ENCODE measurements at places on chromosomes 5 and 9.

DNA sequence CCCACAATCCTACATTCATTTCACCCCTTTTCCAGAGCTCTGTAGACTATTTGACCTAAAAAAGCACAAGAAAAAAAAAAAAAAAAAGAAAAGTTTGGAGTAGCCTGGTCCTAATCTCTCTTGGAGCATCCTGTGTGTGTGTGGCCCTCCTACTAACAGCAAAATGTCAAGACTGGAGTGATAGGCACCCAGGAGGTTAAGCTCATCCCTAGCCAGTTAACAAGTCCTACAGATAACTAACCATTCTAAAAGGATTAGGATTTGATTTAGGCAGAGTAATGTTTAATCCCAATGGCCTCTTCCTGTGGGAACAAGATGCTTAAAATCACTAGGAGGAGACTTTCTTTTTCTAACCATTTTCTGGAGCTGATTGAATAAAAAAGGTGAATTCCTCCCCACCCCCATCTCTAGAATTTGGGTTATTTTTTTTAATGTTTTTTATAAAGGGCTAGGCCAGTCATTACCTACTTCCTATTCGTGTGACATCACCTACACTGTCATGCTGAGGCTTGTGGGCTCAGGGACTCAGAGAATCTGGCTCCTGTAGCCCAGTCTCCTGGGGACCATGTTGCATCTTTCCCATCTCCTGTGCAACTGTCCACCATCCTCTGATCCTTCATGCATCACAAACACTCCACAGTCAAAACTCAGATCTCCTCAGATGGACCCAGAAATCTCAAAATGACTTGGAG lies 43.2 kb upstream of the NR3C1 start:
- no peak for DNase-seq

GRCh38 chr9:134922932-134923240 lies 5.2 kb upstream of the FCN1 start:
- peak; percentile 6 for DNase-seq

DNA sequence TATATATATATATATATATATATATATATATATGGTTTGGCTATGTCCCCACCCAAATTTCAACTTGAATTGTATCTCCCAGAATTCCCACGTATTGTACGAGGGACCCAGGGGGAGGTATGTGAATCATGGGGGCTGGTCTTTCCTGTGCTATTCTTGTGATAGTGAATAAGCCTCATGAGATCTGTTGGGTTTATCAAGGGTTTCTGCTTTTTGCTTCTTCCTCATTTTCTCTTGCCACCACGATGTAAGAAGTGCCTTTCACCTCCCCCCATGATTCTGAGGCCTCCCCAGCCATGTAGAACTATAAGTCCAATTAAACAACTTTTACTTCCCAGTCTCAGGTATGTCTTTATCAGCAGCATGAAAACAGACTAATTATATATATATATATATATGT lies 52.3 kb upstream of the ADAMTS2 start:
- DNase-seq: no peak

DNA sequence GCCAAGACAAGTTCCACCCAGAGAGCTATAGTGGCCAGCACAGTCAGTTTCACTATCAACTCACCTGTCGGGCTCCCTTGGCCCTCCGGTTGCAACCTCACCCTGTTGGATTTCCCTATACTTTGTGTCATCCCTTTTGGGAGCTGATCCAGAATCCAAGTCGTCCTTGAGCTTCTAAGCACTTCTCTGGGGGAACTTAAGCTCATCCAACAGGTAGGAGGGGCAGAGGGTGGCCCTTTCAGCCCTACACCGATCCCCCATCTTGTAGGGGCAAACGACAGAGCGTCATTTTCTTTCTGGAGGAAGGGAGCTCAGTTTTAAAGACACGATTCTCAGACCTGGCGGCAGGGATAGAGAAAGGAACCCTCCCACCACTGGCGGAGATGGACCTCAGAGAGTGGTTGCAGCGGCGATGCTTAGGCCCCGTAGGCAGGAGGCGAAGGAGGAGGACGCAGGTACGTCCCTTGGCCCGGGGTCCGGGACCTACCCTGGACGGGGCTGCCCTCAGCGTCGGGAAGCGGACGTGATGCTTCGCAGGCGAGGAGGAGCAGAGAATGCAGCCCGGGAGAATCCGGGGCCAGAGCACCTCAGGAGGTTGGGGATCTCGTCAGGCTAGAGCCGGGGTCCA lies 519 bp downstream of the ZER1 start:
- no peak for DNase-seq

- DNase-seq: peak; percentile 58
Observed at GRCh38 chr9:105842023-105842644, 147.8 kb downstream of the TMEM38B start.

- no peak for DNase-seq
Observed at GRCh38 chr5:139205124-139205523, 7.0 kb upstream of the SIL1 start.

GRCh38 chr9:14909961-14910805 lies at the start of gene FREM1:
TSS of gene FREM1 (minus strand) at chr9:14910428. CDS start at chr9:14868977, 41,451 bp downstream.
- peak; percentile 13 for DNase-seq

DNA sequence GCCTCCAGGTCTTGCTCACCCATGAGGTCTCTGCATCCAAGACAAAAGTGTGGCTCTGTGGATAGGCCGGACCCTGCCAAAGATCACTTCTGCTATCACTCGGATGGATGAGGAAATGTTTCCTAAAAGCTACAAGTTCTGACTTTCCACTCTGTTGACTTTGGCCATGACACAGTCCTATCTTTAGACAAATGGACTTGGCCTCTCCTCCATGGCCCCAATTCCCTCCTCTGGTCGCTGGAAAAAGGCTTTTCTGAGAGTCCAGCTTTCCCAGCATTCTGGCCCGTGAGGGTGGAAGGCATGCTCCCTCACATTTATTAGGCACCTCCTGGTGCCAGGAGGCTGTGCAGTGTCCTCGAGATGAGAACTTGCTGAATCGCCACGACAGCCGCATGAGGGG lies 83.1 kb downstream of the COL27A1 start:
- no peak for DNase-seq

DNA sequence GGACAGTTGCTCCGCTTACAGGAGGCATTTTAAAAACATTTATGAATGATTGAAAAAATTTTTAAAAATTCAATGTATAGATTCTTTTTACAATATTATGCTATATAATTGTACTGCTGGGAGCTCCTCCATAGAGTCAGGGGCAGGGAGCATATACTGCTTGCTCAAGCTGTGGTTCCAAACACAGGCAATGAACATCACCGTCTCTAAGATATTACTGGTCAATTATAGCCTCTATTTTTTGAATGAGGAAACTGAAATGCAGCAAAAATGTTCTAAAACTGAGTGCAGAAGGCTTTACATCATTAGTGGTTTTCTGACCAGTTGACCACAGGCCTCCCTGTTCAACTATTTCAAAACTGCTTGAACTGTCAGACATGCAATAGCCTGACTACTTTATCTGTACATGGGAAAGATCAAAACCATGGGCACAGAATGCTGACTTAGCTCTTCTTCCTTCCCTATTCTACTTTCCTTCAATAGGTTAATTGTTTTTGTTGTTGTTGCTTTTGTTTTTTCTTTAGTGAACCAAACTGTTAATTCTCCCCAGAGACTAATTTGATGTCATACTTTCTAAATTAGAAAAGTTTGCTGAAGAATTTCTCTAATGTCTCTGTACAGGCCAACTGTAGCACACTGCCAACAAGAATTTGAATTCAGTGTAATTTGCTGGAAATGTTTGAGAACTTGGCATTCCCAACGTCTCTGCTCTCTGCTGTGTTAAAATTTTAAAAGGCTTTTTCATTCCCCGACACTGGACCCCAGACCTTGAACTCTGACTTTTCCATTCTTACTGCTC lies 107.6 kb upstream of the MPDZ start:
- peak; percentile 70 for DNase-seq

DNA sequence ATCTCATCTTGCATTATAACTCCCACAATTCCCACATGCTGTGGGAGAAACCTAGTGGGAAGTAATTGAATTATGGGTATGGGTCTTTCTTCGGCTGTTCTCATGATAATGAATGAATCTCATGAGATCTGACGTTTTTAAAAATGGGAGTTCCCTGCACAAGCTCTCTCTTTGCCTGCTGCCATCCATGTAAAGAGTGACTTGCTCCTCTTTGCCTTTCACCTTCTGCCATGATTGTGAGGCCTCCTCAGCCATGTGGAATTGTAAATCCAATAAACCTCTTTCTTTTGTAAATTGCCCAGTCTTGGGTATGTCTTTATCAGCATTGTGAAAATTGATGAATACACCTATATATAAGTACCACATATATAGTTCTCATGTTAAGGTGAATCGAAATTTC lies 961.7 kb upstream of the COX7C start:
- no peak for DNase-seq

Data from AG20443 (cell line).